Activated CD4-positive, alpha-beta T cell treated with anti-CD3 and anti-CD28 coated beads, Interleukin-2, amount 50 U/mL, for 1 hour (primary cell): ENCODE measurements at places on chromosomes 12 and 14.
A peak's percentile ranks its signal among the peaks of the same experiment; 100 is the strongest.

DNA sequence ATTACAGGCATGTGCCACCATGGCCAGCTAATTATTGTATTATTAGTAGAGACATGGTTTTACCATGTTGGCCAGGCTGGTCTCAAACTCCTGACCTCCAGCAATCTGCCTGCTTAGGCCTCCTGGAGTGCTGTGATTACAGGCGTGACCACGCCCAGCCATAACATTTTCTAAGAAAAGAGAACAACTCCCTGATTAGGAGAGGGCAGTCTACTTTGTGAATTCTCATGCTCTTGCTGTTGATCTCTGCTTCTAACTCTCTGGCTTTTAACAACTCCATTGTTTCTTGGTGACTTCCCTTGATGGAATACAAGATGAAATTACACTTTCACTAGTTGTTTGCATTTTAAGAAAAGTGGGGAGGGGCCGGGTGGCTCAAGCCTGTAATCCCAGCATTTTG lies 33.6 kb downstream of the SSH1 start:
- DNase-seq, result no peak

GRCh38 chr12:117671734-117672133 lies 297.1 kb downstream of the KSR2 start:
- DNase-seq, result no peak

GRCh38 chr14:49962621-49963020 lies 69.7 kb downstream of the ARF6 start:
- no peak for DNase-seq

DNA sequence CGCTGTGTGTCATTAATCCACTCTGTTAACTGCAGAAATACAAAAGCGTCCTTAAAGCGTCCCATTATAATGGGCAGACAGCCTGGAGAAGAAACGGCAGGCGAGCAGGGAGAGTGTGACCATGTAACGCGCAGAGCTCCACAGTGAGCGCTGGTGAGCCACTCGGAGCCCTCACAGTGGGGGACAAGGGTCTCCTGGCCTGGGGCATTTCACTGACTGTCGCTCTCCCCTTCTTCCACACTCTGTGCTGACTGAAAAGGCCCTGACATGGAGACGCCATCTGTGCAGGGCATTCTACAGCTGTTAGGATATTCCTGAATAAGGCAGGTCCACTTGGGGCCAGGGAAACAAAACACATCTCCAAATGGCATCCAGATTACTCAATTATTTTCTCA lies 24.2 kb downstream of the CCDC92 start:
- DNase-seq, result no peak

- DNase-seq, result peak; percentile 23
Observed at GRCh38 chr14:50560931-50561285, 963 bp downstream of the ATL1 start.

GRCh38 chr14:99320105-99320572 lies 48.1 kb upstream of the BCL11B start:
- peak; percentile 68 for DNase-seq

- DNase-seq, result no peak
Observed at GRCh38 chr14:64536488-64537245, 3.9 kb upstream of the HSPA2 start.

DNA sequence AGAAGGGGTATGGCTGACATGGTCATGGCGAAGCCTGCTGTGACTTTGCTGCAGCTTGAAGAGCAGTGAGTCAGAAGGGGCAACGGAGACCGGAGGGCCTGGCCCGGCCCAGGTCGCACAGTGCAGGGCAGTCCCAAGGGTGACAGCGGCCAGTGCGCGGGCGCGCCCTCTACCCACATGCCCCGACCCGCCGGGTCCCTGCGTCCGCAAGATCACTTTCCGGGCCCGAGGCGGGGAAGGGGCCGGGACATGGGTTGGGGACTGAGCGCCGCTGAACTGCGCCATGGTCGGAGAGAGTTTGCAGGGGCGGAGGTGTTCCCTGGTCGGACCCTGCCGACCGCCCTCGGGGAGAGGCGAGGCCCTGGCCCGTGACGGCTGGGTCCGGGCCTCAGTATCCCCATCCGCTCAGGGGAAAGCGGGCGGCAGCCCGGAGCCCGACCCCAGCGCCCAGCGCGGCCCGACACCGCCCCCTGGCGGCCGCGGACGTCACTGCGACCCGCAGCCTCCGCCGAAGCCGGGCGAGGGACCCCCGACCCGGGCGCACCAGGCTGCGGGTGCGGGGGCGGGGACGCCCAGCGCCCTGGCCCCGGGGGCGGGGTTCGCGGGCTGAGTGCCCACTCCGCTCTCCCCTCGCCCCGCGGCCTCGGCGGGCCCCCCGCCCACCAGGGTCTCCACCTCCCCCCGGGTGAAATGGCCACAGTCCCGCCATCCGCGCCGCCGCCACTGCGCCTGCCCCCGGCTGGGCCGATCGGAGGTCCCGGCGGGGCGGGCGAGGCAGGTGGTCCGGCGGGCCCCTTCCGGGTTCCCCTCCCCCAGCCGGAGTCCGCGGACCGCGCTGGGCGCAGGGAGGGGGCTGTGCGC lies 7.2 kb upstream of the ANKRD9 start:
- peak; percentile 58 for DNase-seq

DNA sequence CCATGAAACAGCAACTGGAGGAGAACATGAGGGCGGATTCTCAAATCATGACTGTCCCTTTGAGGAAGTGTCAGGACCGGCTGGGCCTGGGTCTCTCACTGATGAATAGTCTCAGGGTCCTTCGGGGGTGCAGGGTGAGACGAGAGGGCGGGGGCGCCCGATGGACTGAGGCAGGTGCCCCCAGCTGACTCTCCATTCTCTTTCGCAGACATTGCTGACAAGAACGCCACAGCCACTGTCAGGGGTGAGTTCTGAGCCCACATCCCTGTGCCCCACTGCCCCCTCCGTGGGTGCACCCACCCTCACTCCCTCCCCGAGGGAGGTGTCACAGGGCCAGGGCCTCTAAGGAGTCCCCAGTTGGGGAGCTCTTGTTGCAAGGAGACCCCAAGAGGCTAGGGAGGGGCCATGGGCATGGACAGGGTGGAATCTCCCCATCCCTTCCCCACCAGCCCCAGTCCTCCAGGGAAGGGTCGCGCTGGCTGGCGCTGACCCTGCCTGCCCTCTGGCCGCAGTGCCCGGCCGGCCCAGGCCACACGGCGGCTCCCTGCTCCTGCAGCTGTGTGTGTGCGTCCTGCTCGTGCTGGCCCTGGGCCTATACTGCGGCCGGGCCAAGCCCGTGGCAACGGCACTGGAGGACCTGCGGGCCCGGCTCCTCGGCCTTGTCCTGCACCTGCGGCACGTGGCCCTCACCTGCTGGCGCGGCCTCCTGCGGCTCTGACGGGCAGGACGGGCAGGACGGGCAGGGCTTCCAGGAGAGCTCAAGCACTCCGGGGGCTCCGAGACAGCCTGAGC lies 8.7 kb downstream of the C14orf180 start:
- DNase-seq, result no peak

DNA sequence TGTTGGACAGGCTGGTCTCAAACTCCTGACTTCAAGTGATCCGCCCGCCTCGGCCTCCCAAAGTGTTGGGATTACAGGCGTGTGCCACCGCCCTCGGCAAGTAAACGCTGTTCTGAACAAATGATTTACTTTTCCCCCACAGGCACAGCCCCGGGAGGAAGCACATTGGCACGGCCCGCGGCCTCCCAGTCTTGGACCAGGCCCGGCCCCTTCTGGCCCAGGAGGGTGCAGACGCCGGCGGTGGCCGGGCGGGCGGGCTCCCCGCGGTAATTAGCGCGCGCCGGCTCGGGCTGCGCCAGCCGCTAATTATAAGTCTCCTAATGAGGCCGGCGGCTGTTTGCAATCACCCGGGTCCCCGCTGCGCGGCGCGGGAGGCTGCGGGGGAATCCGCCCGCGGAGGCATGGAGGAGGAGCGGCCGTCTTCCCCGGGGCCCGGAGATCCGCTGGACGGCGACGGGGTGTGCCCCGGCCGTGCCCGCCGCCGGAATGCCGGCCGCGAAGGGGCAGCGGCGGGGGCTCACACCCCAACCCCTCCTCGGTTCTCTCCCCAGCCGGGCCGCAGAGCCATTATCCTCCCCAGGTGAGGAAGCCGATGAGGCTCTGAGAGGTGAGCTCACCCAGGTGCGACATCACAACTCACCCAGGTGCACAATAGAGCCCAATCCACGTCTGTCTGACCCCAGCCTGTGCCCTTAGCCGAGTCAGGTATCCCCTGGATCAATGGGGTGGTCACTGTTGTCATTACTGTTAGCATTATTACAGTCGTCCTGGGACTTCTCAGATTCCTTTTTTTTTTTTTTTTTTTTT lies 3.3 kb upstream of the POP5 start:
- peak; percentile 58 for DNase-seq

DNA sequence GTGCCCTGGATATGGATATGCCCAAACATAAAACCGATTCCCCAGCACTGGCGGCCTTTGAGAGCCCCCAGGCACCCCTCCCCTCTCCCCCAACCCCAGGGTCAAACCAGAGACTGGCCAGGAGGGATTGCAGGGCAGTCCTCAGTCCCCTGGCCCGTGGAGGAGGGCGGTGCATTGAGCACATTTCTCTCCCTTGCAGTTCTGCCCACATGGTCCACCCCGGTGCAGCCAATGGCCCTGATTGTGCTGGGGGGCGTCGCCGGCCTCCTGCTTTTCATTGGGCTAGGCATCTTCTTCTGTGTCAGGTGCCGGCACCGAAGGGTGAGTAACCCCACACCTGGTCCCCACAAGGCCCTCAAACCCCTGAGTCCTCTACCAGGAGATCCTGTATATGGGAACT lies 3.4 kb upstream of the GPR162 start:
- DNase-seq, result no peak

GRCh38 chr14:74910556-74910955 lies 12.5 kb downstream of the RPS6KL1 start:
- DNase-seq, result no peak

- DNase-seq, result no peak
Observed at GRCh38 chr12:110134691-110135411, 10.7 kb downstream of the IFT81 start.

DNA sequence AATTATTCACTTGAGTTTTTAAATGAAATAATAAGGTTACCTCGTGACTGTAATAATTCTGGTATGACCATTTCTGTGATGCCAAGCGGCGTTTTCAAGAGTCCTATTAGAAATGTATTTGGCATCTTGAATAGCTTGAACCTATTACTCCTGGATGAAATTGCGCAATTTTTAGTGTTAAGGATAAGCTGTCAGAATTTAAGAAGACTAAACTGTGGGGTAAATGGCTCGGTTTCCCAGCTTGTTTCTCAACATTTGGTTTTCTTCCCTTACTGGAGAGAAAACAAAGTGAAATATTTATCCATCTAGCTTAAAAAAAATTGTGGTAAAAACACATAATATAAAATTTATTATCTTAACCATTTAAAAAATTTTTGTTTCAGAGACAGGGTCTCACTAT lies 26.8 kb downstream of the PCNX1 start:
- DNase-seq, result no peak

DNA sequence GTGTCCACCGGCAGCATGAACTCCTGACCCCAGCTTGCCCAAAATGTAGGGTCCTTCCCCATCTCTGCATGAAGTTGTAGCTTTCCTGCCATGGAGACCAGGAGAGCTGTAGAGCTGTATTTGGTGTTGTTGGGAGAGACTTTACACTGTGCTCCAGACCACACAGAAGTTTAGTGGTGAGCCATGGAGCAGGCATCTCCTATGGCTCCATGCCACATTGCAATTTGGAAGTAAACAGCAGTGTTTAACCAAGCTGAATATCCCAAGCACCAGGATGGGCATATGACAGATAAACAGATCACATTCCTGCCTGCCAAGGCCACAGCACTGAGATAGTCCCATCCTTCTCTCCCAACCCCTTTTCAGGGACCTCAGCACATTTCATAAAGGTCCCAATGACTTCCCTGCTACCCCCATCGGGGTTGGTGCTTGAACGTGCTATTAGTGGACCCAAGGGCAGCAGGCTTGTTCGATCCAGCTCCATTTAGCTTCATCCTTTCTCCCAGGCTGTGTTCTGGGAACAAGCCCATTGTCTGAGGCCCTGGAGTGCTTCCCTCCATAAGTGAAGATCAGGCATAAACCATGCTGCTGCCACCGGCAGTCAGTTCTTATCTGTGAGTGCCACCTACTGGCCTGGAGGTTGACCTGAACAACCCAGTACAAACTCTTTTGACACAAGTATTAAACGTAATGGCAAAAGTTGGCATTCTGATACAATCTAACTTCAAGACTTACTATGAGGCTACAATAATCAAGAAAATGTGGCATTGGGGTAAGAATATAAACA lies 172.3 kb upstream of the ATXN7L3B start:
- DNase-seq, result no peak

DNA sequence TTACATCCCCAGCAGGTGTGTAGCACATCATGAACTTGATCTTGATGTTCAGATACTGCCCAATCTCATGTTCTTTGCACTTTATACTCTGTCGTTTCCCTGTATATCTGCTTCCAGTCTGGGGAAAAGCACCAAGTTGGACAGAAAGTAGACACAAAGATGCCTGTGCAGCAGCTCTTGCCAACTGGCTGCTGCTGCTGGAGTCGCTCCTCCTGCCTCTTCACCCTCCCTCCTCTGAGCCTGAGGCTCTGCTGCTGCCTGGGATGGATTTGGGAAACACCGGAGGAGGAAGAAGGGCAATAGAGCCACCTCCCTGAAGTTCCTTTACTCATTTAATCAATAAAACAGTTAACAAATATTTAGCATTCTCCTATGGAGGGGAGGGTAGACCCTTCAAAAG lies 32.4 kb downstream of the ADCK1 start:
- no peak for DNase-seq

- no peak for DNase-seq
Observed at GRCh38 chr12:102808412-102808811, 108.6 kb downstream of the PAH start.

DNA sequence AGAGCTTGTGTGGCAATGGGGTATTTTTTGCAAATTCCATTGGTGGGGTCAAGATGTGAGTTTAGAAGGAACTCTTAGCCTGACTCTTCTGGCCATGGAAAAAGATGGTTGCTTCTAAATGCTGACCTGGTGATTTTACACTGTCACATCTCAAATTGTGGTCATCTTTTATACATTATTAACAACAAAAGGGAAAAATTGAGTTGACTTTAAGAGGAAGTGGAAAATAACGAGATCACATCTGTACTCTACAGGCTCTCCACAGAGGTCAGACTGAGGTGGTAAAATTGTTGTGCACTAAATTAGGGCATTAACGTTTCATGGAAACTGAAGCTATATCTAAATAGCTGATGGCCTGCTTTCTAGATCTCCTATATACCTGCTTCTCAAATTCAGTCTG lies 44.7 kb downstream of the PTPN11 start:
- no peak for DNase-seq

DNA sequence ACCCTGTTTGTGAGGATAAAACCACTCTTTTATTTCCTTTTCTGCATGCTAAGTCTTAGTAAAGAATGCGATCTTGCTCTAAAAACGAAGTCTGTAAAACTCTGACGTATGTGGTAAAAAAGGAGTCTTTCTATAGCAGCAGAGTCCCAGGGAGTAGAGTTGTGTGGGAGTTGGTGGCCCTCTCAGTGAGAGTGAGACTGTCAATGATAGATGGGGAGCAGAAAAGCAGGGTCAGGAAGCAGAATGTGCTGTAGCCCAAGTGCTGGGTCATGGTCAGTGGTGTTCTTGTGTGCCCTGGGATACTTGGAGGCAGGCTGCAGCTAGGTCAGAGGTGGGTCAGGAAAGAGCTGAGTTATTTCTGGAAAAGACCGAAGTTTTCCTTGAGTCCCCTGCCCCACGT lies 20.3 kb upstream of the GPR33 start:
- DNase-seq, result no peak

GRCh38 chr12:89544681-89545184 lies 18.9 kb upstream of the POC1B start:
- DNase-seq, result no peak

GRCh38 chr12:51549637-51550036 lies 41.4 kb upstream of the SCN8A start:
- no peak for DNase-seq
